ENCODE measurements at places on chromosomes 16 and 17. TPM values are rescaled to one million over a fixed set of nuclear protein-coding genes. Genes with fewer than 3 reads are reported as not detected.

Gene OTOP2
- not detected for total RNA-seq

Gene STAT5A
- total RNA-seq = 26.7 TPM

Gene RNU2-1
- total RNA-seq = 4,481 TPM

Gene KRT33A
- not detected for total RNA-seq

Gene EPN3
- 0.92 TPM for total RNA-seq

Gene GAS2L2
- total RNA-seq = not detected

Gene MIEN1
- total RNA-seq = 103 TPM

Gene ABCA9
- total RNA-seq = 0.05 TPM

Gene SAMD14
- total RNA-seq = 6.9 TPM

Gene CCL2
- total RNA-seq = 513 TPM

Gene TMEM114
- not detected for total RNA-seq

All from Panc1 (cell line).